ENCODE measurements at places on chromosomes 6 and 20.

DNA sequence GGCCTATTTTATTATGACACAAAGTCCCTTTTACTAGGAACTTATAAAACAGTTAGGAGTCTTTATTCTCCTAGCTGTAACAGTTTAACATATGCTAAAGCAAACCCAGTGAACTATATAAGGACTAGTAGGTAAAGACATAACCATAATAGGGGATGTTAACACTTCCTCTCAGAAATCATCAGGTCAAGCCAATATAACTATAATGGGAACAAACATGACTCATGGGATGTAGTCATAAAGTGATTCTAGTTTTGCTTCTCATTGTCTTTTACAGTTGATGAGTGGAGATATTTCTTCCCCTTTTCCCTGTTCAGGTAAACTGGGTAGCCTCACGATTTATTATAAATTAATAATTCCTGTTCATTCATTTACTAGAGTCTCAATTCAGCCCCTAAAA, 9.7 kb downstream of the PTCHD4 start:
- DNase-seq: no peak

GRCh38 chr6:132068766-132069165, 117.6 kb upstream of the CCN2 start:
- DNase-seq: no peak

DNA sequence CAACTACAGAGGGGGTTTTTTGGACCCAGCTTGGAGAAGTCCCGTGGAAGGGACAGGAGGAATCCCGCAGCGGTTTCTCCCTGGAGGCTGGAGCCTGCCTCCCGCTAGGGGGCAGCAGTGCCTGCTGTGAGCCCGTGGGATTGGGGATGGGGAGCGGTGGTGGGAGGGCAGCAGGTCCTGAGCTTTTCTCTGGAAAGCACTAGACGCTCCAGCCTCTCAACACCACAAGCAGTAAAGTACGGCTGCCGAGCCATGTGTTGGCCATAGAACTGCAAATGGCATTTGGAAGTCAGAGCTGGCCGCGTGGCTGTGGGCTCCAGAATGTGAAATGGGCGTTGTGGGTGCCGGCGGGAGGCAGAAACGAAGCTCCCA, 47.8 kb downstream of the GMPR start:
- no peak for DNase-seq

DNA sequence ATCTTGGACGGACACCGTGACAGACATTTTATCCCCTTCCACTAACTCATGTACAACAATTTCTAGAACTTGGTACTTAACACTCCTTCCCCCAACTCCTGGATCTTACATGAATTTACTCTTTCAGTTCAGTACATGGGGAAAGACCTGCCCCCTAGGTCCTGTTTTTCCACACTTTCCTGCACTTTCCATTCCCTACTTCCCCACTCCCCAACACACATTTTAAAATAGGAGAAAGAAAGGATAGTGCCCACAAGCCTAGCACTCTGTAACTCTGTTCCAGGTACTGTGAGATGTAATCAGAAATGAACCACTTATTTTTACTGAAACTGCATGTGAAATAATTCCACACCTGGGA, 1.3 kb downstream of the ADGRG6 start:
- no peak for DNase-seq

- peak; percentile 68 for DNase-seq
Measured at GRCh38 chr6:158854214-158855101, 35.3 kb upstream of the EZR start.

DNA sequence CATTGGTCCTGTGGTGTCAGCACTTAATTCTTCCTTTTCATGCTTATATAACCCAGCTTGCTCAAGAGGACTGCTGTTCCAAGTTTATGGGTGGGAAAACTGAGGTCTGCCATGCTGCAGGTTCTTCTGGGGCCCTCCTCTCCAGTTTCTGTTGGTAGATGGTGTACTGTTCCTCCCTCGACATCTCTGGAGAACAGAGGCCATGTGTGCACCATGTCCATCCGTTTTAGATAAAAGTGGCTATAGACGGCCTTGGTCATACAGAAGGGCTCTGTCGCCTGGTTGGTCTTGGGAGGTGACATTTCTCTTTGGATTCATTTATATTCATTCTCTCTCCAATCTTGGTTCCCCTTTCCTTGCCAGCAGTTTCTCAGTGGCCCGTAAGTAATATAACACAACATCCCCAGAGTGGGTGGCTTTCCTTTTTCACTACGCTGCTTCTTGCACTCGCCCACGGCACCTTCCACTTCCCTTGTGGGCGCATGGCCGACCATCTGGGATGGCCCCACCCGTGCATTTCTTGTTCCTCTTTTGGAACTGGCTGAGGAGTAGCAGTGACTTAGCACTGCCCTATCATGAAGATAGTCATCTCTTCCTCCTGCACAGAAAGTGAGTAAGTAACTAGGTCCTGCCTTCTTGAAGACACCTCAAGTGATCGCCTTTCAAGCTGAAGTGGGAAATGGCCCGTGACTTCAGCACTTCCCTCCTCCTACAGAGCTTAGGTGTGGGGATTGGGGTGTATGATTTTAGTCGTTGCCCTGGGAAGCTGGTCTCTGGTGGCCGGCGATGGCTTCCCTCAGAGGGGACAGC, 94.2 kb downstream of the RREB1 start:
- peak; percentile 96 for DNase-seq

DNA sequence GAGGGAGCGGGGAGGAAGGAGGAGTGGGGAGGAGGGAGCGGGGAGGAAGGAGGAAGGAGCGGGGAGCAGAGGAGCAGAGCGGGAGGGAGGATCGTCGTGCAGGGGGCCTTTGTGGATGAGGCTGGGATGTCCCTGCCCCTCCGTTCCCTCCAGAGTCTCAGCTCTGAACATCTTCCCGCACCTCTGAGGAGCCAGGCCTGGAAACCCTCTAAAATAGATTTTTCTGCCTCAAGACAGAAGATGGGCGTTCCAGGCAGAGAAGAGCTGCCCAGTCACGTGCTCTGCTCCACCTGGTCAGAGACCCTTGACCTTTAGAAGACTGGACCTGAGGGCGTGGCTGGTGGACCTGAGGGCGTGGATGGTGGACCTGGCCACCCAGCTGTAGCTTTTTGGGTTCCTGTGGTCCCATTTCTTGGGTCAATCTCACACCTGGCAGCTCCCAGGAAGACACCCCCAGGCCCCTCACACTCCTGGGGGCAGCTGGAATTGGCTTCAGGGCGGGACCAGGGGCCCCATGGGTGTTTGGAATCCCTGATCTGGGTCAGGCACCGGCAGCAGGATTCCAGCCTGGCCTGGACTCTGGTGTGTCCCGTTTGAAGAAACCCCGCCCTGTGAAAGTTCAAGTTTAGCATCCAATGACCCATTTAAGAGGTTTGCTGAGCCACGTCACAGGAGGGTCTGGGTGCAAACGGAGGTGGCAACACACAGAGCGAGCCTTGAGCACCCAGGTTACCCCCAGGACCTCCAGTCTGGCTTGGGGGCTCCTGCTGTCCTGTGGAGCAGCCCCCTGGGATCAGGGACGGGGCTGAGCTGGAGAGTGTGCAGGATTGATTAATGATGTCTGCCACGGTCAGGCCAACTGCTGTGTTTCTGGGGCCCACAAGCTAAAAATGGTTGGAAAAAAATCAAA, 96.9 kb upstream of the BHLHE23 start:
- DNase-seq: peak; percentile 51

DNA sequence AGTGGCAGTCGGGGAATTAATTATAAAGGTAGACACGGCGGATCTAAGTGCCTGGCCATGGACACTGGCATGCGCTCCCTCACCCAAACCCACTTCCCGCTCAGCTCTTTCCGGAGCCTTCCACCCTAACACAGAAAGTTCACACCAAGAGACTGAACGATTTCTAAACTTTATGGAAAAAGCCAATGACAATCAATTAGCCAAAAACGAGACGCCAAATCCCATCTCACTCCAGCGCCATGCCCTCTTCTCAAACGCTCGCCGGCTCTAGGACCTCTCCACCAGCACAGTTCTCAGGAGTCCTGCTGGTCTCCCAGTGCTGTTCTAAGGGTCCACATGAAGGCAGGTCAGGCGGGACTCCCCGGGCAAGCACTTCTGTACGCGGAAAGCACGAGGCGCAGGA, 641 bp downstream of the SF3B5 start:
- DNase-seq: peak; percentile 9

- DNase-seq: no peak
Measured at GRCh38 chr6:99393366-99393697, 663 bp downstream of the COQ3 start.

DNA sequence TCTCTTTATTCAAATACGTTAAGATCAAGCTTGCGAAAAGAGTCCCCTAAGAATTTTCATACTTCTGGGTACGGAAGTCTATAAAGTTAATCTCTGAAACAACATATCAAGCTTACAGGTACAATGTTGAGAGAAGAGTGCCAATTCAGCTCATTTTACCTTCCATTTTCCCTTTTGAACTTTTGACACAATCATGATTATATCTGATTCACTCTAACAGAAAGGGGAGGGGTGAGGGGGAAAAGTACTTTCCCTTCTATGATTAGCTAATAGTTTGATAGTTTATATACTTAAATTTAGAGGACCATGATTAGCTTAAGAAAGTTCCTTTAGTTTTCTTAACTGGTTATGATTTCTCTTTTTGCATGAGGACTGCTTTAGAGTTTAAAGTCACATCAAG, 33.5 kb downstream of the SNX3 start:
- no peak for DNase-seq

DNA sequence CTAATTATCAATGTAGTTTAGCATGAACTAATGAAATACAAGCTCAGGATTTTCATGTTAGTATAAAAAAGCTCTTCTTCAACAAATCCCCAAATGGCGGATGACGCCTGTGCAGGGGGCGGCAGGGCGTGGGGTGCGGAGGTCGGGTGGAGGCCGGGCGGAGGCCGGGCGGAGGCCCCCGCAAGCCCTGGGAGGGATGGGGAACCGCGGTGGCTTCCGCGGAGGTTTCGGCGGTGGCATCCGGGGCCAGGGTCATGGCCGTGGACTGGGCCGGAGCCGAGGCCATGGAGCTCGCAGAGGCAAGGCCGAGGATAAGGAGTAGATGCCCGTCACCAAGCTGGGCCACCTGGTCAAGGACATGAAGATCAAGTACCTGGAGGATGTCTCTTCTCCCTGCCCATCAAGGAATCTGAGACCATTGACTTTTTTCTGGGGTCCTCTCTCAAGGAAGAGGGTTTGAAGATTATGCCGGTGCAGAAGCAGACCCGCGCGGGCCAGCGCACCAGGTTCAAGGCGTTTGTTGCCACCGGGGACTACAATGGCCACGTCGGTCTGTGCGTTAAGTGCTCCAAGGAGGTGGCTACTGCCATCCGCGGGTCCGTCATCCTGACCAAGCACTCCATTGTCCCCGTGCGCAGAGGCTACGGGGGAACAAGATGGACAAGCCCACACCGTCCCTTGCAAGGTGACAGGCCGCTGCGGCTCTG, 10.4 kb upstream of the EIF2S2 start:
- no peak for DNase-seq

GRCh38 chr6:167856999-167857660, 30.4 kb downstream of the AFDN start:
- DNase-seq: no peak

GRCh38 chr6:11613858-11614257, 76.3 kb downstream of the TMEM170B start:
- no peak for DNase-seq

DNA sequence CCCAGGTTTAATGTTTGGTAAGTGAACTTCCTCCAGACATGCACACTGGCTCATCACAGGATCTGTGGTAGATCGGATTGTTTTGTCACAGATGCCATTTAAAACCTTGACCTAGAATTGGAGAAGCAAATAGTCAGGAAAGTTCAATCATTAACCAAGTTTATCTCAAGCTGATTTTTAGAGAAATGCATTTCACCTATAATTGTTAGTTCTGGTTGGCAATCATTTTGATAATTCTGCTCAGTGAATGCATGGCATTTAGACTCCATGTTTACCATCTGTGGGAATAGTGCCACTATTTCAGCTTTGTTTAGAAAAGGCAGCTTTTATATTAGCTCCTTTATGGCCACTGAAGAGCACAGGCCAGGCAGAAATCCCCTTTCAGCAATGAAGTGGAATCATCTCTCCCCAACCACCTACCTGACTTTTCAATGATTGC, 73.9 kb upstream of the IPCEF1 start:
- peak; percentile 34 for DNase-seq

- peak; percentile 62 for DNase-seq
Measured at GRCh38 chr6:257774-258173, 34.5 kb upstream of the DUSP22 start.

GRCh38 chr20:29299811-29300578, 1957.5 kb upstream of the DEFB115 start:
- no peak for DNase-seq

- no peak for DNase-seq
Measured at GRCh38 chr6:158367816-158368215, 55.6 kb downstream of the TULP4 start.

DNA sequence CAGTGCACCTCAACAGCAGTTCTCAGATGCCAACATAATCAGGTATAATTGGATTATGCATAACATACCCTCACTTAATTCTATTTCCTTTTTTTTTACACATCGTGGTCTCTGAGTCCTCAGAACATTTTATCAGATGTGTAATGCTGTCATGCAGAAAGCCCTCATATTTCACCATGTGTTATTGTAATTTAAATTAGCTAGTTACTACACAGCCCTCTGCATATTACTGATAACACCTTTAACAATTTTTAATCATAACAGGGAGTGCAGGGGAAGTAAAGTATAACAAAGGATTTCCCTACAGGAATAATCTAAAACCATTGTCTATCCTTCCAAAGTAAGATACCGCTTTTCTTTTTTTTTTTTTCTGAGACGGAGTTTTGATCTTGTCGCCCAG, 91.9 kb upstream of the CCDC28A start:
- DNase-seq: no peak

DNA sequence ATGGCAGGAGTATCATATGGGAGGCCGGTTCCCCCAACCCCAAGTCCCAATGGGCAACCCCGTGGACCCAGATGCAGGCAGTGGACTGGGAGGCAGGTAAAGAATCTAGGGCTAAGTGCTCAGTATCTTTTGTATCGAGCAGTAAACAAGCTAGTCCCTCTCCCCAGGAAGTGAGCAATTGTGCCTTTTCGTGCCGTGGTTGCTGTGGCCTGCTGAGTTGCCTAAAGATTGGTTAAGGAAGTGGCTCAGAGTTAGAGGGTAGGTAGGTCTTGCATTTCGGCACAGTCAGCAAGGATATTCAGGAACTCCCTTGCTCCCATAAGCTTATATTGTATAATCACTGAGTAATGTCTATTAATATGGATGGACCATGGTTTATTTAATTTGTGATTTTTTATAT, 1.3 kb upstream of the DNAH8 start:
- DNase-seq: peak; percentile 74

DNA sequence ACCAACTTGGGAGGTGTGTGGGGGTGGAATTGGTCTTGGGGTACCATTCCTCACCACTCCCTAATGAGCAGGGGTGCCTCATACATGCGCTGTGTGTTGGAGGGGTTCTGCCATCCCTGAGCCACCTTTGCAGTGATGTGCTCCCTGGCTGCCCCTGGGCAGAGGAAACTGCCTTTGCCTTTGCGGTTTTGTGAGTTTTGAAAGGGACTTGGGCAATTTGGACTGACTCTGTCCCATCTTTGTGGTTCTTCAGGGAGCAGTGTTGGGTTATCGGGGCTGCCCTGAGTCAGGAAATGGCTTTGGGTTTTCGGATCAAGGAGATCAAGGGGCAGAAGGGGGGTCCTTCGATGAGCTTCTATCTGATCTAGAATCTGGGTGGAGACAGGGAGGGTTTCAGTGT, 3.9 kb upstream of the PHACTR3 start:
- DNase-seq: no peak
